ENCODE measurements at places on chromosomes 4 and X.

GRCh38 chr4:82543131-82543530, 18.7 kb downstream of the TMEM150C start:
- DNase-seq, result no peak

- DNase-seq, result no peak
Observed at GRCh38 chr4:67158666-67159065, 386.6 kb downstream of the CENPC start.

DNA sequence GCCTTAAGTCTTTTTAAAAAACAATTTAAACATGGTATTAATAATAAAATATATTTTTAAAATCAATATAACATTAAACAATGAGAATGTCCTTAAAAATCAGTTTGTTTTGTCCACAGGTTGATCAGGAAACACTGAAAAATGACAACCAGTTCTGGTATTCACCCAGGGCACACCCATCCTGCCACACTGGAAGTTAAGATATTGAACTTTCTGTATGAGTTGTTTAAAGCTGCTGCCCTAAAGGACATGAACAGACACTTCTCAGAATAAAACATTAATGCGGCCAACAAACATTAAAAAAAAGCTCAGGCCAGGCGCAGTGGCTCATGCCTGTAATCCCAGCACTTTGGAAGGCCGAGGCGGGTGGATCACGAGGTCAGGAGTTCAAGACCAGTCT, 15.0 kb upstream of the HOPX start:
- DNase-seq, result no peak

- DNase-seq, result no peak
Observed at GRCh38 chr4:48787056-48787455, 7.0 kb upstream of the FRYL start.

DNA sequence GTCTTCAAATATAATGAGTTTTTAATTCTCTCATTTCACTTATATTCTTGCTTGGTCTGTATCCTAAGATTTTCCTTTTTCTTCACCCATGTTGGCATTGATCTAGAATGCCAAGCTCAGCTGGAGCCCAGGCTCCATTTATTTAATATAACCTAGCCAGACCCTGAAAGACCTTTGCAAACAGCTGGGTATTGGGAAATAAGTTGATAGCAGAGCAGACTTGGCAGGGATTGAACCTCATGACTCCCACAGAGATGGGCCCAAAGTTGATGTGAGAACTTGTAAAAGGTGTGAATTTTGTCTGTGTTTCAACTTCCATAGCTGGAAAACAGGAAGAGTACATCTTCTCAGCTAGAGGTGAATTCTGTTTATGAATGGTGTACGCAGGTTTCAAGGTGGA, 59.5 kb downstream of the SH2D1A start:
- DNase-seq, result no peak

DNA sequence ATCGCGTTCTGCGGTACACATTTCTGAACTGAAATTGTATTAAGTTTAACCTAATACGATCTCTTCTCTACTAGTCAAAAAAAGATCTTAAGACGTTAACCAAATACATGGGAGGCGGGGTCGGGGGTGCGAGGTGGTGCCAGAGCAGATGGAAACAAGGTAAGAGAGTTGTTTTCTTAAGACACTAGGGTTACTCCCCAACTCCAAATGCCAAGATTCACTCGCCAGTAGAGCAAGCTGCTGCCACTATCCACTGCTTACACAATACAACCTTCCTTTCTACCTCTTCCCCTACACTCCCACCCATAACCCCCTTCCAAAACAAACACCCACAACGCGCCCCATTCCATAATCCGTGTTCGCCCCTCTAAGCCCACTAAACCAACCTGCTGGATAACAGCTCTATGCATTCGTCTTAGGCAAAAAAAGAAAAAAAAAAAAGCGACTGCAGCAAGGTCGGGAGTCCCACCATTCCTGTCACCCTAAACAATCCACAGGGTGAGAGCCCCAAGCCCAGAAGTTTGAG, 1.3 kb downstream of the LCORL start:
- DNase-seq, result no peak
